ENCODE measurements at places on chromosomes 16 and 17.

DNA sequence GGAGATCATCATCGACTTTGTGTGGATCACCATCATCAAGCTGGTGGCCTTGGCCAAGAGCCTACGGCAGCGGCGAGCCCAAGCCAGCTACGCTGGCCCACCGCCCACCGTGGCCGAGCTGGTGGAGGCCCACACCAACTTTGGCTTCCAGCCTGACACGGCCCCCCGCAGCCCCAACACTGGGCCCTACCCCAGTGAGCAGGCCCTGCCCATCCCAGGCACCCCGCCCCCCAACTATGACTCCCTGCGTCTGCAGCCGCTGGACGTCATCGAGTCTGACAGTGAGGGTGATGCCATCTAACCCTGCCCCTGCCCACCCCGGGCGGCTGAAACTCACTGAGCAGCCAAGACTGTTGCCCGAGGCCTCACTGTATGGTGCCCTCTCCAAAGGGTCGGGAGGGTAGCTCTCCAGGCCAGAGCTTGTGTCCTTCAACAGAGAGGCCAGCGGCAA lies 72.5 kb downstream of the COG7 start:
- DNase-seq: no peak

DNA sequence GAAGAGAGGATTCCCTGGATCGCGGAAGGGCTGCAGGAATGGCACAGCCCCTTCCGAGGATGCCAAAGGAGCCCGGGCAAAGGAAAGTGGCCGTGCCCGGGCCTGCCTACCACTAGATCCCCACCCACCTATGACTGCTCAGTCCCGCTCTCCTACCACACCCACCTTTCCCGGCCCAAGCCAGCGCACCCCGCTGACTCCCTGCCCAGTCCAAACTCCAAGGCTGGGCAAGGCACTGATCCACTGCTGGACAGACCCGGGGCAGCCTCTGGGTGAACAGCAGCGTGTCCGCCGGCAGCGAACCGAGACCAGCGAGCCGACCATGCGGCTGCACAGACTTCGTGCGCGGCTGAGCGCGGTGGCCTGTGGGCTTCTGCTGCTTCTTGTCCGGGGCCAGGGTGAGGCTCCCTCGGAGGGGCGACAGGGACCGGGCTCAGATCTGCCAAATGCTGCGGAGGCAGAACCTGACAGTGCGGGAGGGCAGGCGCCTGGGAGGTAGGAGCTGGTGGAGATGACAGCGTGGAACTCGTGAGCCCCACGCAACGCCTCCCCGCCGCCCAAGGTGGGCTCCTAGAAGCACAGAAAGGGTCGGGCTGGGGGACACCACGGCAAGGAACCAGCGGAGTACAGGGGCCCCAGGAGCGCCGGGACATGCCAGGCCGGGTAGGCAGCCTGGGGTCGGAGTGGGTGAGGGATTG lies at the start of gene CES2:
Gene CES2, plus strand, starts transcription at position 203 of the 698 bp plus-strand sequence. Its CDS starts 120 bp downstream, at position 323.
- no peak for DNase-seq

DNA sequence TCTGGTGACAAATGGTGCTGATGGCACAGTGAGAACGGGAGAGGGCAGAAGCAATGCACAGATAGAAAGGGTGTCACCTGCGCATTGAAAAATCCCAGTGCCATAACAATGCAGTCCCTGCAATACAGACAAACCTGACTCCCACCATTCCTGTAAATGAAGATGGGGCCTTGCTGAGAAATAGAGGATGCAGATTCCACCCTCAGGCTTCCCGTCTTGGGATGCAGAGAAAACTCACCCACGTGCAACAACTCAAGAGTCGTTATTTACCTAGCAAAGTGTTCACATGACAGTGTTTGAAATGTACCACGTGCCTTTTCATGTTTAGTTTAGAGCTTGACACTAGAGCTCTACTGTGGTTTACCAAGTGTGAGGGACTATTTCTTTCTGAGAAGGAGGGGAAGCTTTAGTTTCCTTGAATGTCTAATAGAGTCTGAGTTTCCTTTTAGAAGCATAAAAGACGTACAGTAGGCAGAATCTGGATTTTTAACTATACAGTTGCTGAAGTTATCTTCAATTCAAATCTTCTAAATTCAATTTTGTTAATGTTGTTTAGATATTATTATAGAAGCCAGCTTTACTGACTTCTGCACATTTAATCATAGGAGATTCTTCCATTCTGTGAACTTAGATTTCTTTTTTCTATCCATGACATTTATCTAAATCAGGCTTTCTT lies 35.6 kb downstream of the WWOX start:
- DNase-seq: no peak

DNA sequence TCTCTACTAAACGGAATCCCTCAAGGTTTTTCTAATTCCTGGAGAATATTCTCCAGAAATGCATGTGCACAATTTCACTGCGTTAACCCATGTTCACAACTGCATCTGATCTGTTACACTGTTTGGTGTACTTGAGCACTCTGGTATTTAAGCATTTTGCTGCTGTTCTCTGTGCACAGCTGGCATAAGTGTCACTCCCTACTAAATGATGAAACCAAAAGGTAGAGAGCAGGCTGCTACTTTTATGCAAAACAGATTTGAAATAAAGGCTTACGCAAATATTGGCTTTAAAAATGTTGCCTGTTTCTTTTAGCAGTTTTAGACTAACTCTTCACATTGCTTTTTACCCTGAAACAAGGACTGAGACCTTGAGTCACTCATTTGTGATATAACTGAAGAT lies 41.7 kb downstream of the ESRP2 start:
- DNase-seq: no peak

DNA sequence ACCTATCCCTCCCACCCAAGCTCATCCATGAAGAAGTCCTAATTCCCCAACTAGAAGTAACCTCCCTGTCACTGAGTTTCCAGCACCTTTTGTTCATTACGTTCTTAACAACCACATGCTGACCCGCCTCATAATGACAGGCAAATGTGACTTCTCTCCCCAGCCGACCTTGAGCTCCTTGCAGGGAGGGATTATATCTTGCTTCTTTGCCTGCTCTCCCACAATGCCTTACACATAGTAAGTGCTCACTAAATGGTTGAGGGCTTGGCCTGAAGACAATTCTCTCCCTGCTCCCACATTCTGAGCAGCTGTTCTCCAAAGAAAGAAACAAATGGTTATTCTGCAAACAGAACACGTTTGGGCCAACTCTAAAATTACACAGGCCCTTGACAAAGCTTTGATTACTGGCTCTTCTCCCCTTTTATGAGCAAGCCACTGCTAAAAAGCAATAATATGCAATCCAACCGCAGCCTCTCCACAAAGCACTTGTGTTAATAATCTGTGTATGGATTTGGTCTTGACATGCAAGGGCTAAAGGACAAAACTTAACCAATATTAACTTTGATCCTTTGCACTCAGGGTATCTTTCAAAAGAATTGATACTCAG lies 23.2 kb downstream of the SLC39A11 start:
- DNase-seq: no peak

DNA sequence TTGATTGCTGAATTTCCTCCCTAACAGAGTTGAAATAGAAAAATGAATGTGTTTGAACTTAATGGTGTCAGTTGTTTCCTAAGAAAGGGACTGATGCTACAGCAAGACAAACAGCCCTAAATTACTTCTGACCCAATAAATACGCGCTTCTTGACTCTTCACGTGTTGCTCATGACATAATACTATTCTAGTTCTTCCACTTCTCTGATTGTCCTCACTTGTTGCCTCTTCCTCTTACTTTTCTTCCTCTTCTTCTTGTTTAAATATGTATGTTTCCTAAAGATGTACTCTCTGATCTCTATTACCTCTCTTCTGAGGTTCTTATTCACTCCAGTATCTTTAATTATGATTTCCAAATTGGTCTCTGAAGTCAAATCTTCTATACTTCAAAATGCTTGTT lies 32.4 kb downstream of the RNF43 start:
- DNase-seq: no peak

DNA sequence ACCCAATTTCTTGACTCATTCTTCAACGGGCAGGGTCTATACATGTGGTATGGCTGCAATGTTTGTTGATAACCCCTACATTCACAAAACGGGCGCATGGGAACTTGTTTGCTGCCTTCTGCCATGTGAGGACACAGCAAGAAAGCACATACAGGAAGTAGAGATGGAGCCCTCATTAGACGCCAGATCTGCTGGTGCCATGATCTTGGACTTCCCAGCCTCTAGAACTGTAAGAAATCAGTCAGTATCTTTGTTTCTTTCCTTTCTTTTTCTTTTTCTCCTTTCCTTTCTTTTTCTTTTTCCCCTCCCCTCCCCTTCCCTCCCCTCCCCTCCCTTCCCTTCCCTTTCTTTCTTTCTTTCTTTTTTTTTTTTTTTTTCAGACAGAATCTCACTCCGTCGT lies 165.2 kb downstream of the WWOX start:
- DNase-seq: no peak

DNA sequence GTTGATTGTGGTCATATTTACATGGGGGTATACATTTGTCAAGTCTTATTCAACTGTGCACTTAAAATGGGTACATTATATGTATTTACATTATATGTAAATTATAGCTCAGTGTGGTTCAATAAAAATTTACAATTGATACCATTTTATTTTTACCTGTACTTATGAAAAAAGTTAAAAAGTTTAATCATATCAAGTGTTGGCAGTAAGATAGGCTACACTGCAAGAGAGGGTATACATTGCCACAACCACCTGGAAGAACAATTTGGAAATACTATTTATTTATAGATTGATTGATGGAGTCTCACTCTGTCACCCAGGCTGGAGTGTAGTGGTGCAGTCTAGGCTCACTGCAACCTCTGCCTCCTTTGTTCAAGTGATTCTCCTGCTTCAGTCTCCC lies 453.3 kb downstream of the XYLT1 start:
- no peak for DNase-seq

- no peak for DNase-seq
Measured at GRCh38 chr16:83603723-83604570, 203.8 kb upstream of the HSBP1 start.

DNA sequence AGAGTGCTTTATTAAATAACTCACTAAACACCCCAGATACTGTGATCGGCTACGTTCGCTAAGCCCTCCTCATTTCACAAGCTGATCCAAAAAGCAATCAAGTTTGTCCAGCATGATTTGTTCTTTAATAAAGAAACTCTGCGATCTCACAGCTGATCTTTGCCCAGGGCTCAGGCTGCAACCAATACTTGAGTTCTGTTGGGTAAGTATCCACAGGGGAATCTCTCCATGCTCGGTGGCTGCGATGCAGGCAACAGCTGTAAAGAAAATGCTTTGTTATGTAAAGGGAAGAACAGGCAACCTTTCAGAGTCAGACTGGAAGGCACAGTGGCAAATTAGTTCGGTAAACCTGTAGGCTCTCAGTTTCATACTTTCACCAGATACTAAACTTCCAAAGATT lies 67.5 kb downstream of the SHISA6 start:
- no peak for DNase-seq

- DNase-seq: no peak
Measured at GRCh38 chr16:35210681-35211433, 1751.4 kb downstream of the TP53TG3F start.

DNA sequence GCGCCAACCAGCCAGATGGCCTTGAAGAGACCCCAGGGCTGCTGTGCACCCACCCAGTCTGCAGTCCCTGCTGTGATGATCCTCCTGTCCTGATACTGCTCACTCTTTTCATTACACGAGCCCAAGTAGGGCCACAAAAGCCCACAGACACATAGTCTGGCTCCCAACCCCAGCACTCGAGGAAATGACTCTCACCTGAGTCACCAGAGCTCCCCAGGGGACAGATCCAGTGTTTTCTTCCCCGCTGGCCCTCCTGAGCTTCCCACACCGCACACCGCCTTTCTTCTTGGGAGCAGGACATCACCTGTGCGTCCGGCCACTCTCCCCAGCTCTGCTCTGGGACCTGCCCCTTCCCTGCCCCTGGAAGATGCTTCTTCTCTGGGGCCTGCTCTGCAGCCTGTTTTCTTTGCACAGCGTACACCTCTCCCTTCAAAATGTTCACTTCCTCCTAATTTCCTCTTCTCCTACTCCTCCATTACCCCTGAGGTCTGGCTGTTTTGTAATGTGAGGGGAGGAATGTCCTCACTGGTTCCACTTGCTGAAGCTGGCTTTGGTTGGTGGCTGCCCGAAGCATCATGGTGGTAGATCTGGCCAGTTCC lies 2.0 kb upstream of the SCN4A start:
- DNase-seq: no peak

DNA sequence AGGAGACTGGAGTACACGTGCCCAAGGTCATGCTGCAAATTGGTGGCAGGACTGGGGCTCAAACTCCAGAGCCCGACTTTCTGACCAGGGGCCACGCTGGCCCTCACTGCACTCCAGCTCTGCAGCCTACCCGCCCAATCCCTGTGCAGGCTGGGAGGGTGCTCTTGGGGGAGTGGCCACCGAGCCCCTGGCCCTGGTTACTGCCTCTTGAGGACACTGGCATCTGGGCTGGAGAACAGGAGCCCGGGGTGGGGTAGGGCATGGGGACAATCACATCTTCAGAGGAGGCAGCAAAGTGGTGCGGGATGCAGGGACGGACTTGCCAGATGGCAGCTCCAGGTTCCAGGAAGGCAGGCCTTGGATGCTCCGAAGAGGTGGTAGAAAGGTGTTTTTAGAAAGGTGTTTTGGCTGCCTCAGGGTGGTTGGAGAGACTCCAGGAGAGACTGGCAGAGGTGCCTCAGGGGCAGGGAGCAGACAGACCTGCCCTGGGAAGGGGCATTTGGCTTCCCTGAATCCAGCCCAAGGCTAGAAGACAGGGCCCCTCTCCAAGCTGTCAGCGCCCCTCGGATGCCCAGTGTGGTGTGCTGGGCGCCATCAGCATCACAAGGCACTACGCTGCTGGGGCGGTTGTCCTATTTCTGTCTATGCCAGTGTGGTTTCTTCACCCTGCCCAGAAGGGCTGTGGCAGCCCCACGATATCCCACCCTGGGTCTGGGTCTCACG lies 220.6 kb downstream of the NTN1 start:
- DNase-seq: no peak

GRCh38 chr17:70938336-70938735 lies 769.0 kb downstream of the KCNJ2 start:
- DNase-seq: no peak

GRCh38 chr17:41492771-41493170 lies 3.1 kb upstream of the KRT36 start:
- DNase-seq: no peak

DNA sequence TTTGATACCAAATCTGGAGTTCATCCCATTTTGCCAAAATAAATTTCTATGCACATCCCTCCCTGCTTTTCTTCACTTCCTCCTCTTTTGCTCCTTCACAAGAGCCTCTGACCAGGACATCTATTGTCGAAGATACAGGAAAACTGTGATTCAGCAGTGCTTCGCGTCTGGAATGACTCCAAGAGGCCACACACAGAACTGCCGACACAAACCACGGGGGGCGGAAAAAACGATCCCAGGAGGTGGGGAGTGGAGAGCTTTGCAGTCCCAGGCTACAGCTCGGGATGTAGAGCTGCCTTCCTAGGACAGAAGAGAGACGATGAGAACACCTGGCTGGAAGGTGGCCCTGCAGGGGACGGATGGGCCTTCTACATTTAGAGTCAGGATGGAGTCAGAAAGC lies 102.8 kb downstream of the XYLT1 start:
- no peak for DNase-seq
